Breast epithelium (tissue), 4 donors: ENCODE measurements at places on chromosomes 3 and 15.

DNA sequence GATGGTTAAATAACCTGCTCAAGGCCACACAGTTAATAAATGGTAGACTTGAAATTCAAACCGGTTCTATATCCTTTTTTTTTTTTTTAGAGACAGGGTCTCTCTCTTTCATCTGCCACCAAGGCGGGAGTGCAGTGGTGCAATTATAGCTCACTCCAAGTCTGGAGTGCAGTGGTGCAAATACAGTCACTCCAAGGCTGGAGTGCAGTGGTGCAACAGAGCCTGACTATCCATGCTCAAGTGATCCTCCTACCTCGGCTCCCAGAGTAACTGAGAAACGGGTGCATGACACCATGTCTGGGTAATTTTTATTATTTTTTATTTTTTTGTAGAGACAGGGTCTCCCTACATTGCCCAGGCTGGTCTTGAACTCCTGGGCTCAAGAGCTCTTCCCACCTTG lies 23.4 kb downstream of the DPP8 start:
- no peak for DNase-seq

- no peak for DNase-seq
Measured at GRCh38 chr3:8328967-8329366, 172.7 kb upstream of the LMCD1 start.

DNA sequence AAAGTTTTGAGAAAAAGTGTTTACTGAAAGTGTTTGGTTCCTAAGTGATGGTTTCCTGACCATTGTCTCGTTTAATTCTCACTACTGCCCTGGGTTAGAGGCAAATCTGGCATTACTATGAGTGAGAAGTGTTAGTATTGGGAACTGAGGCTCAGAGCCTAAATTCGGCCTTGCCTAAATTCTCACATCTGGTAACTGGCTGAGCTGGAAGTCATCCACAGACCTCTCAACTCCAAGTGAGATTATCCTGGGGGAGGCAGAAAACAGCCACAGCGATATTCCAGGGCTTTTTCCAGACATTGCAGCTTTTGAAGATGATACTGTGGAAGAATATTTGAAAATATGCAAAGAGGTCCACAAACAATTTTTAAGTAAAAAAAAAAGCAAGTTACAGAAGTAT lies 85.1 kb upstream of the TRA2B start:
- no peak for DNase-seq

- no peak for DNase-seq
Measured at GRCh38 chr3:11878837-11879236, 32.2 kb upstream of the TAMM41 start.

GRCh38 chr3:94226078-94226477 lies 163.2 kb downstream of the NSUN3 start:
- DNase-seq = no peak
